ENCODE measurements at places on chromosomes 1 and 21.

DNA sequence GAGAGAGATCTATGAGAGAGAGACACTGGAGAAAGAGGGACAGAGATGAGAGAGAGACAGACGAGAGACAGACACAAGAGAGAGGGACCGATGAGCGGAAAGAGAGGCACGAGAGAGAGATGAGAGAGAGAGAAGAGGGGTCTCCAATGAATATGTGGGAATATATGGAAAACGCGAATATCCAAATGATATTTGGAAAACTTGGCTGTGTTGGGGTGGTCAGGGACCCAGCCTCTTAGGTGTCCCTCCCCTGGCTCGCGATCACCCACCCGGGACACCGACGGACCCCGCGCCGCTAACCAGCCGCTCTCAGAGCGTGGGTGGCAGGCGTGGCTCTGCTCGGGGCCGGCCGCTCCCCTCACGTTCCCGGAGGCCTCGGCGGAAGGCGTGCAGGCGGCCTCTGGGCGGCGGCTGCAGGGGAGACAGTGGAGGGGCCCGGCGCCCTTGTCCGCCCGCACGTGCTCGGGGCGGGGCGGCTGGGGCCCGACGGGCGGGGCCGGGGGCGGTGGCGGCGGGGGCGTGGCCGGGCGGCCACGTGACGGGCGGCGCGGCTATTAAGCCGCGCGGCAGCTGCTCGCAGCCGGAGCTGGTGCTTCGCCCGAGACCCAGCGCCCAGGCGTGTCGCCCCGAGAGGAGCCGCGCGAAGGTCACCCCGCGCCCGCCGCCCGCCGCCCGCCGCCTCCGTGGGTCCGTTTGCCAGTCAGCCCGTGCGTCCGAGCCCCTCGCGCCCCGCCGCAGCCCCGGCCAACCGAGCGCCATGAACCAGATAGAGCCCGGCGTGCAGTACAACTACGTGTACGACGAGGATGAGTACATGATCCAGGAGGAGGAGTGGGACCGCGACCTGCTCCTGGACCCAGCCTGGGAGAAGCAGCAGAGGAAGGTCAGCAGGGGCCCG, at the start of gene ACTN2:
Gene ACTN2, plus strand, starts transcription at position 583 of the 898 bp plus-strand sequence. Its CDS starts 175 bp downstream, at position 758.
- DNase-seq, result no peak

- DNase-seq, result no peak
Observed at GRCh38 chr1:198639671-198640143, 867 bp downstream of the PTPRC start.

GRCh38 chr21:15052459-15052763, 12.4 kb downstream of the NRIP1 start:
- no peak for DNase-seq

GRCh38 chr1:118338936-118339335, 153.9 kb upstream of the SPAG17 start:
- DNase-seq, result no peak

DNA sequence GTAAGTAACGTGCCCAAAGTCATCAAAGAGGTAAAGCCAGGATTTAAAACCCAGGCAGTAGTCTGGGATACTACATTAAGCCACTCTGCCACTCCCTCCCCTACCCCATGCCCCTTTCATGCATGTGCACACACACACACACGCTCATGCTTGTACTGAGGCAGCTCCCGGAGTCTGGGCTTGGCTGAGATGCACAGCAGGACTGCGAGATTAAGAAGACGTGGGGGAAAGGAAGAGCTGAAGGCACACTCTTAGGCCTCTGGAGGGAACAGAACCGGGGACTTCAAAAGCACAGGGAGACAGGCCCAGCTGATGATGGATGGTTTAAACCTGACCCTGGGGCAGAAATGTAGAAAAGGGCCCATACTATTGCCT, 98.3 kb downstream of the GLIS1 start:
- DNase-seq, result no peak

Measured in fibroblast of the conjunctiva (primary cell).